ENCODE measurements at places on chromosomes 11 and 22. TPM values are rescaled to one million over a fixed set of nuclear protein-coding genes. Genes with fewer than 3 reads are reported as not detected.
A peak's percentile ranks its signal among the peaks of the same experiment; 100 is the strongest.

DNA sequence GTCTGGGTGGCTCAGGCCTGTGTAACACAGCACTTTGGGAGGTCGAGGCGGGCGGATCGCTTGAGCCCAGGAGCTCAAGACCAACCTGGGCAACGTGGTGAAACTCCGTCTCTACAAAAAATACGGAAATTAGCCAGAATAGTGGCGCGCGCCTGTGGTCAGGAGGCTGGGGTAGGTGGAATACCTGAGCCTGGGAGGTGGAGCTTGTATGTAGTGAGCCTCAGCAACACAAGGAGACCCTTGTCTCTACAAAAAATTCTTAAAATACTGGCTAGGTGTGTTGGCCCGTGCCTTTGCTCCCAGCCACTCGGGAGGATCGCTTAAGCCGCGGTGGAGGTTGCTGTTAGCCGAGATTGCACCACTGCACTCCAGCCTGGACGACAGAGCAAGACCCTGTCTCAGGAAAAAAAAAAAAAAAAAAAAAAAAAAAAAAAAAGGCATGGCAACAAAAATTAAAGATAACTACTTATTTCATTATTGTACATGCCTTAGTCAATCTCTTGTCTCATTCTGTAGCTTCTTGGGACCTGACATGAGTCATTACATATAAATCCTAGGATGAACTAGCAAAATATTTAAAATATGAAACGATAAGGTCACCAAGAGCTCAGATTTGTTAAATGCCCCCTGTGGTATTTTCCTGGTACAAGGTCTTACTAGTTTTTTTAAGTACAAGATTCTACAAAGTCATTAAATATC is 1.1 kb downstream of the TAF1D start:
- H3K27ac ChIP-seq: peak overlapping the region; percentile 99
- DNase-seq: peak; percentile 27
- peak overlapping the region; percentile 99 for H3K4me3 ChIP-seq
- peaks cover 71% of the 10 kb centered on the region for H3K36me3 ChIP-seq

The SLC25A22 gene
- 64.5 TPM for total RNA-seq

- no peak overlapping the region for H3K4me3 ChIP-seq
- peaks cover 50% of the 10 kb centered on the region for H3K36me3 ChIP-seq
- H3K27ac ChIP-seq: no peak overlapping the region
- DNase-seq: no peak
Observed at GRCh38 chr22:42808521-42808920, 48.6 kb downstream of the ARFGAP3 start.

DNA sequence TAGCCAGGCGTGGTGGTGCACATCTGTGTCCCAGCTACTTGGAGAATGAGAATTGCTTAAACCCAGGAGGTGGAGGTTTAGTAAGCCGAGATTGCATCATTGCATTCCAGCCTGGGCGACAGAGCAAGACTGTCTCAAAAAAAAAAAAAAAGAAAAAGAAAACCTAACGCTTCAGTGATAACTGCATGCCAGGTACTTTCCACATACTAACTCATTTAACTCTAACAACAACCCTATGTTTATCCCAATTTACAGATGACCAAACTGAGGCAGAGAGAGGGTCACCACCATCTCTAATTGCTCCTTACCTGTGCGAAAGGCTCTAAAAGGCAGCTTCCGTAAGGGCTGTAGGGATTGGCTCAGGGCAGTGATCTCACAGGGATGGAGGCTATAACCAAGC is 11.6 kb downstream of the PISD start:
- H3K4me3 ChIP-seq: no peak overlapping the region
- peaks cover 38% of the 10 kb centered on the region for H3K36me3 ChIP-seq
- no peak overlapping the region for H3K27ac ChIP-seq
- no peaks in the 10 kb centered on the region for H3K27me3 ChIP-seq
- no peak for DNase-seq

The SYT9 gene
- not detected for total RNA-seq

- peak overlapping the region; percentile 51 for H3K4me3 ChIP-seq
- no peaks in the 10 kb centered on the region for H3K27me3 ChIP-seq
- H3K4me1 ChIP-seq: peaks cover 85% of the 10 kb centered on the region
- peak; percentile 61 for DNase-seq
- peak overlapping the region; percentile 88 for H3K27ac ChIP-seq
Observed at GRCh38 chr11:61071208-61071681, 31.0 kb upstream of the CD5 start.

GRCh38 chr22:23176645-23177027 is 3.7 kb upstream of the BCR start:
- no peak for DNase-seq
- H3K27ac ChIP-seq: no peak overlapping the region
- H3K4me1 ChIP-seq: peaks cover 22% of the 10 kb centered on the region
- H3K27me3 ChIP-seq: no peaks in the 10 kb centered on the region

DNA sequence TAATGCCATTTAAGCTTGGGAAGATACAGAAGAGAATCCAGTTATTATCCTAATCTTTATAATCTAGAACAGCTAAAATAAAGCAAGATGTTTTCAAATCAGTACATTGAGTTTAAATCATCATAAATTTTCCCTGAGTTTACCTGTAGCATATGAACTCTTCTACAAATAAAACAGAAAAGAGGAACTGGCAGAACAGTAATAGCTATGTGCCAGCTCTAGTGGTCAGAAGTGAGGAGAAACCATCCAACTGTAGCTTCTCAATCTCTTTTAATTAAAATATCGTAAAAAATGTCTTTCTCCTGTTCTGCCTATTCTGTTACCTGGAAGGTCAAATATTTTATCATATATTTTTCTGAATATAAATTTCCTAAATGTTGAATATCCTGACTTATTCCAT is 266.9 kb downstream of the SOX6 start:
- H3K36me3 ChIP-seq: no peaks in the 10 kb centered on the region
- no peaks in the 10 kb centered on the region for H3K4me1 ChIP-seq
- H3K27ac ChIP-seq: no peak overlapping the region
- no peak overlapping the region for H3K4me3 ChIP-seq
- DNase-seq: no peak

The ABCG4 gene
- total RNA-seq: 0.11 TPM

DNA sequence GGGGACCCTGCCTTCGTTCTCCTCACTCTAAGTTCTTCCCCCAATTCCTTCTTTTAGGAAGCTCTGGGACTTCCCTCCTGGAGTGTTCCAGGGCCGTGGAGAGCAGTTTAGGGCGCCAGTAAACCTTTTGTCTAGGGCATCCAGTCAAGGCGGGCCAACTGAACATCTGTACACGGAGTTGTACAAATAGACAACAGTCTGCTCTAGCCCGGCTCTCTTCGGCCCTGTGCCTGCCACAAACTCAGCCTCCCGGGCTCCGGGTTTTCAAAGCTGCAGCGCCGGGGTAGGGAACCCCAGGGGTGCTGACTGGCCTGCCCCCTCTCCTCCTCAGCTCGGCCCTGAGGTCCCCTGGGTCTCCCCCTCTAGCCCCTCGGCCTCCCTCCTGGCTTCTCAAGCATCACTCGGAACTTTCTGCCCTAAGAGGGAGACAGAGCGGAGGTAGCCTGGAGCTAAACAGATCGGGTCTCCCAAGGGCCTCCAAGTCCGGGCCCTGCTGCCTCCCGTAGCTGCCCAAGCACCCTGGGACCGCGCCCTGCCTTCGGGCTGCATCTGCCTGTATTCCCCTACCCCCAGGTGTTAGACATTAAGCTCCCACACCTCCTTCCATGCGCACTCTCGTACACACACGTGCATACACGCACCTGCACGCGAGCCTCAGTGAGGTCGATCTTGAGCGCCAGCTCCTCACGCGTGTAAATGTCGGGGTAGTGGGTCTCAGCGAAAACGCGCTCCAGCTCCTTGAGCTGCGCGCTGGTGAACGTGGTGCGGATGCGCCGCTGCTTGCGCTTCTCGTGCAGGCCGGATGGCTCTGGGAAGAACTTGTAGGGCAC is 3.3 kb downstream of the PHOX2A start:
- H3K36me3 ChIP-seq: peaks cover 23% of the 10 kb centered on the region
- H3K27me3 ChIP-seq: peaks cover 47% of the 10 kb centered on the region
- peak overlapping the region; percentile 58 for H3K4me3 ChIP-seq

DNA sequence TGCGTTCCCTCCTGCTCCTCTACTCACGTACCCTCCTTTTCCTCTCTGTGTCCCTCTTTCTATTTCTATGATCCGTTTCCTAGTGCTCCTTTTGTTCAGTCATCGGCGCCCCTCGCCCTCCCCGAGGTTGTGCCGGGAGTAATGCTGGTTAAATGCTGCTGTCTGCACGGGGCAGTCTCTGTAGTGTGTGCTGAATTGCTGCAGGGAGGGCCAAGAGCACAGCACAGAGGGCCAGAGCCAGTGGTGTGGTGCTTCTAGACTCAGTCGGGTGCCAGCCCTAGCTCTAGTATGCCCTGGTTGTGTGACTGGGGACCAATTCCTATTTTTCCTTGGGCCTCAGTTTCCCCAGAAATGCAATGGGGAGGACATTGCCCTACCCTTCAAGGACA is 98.3 kb downstream of the PKNOX2 start:
- H3K4me1 ChIP-seq: no peaks in the 10 kb centered on the region
- no peaks in the 10 kb centered on the region for H3K36me3 ChIP-seq
- no peak overlapping the region for H3K4me3 ChIP-seq
- H3K27me3 ChIP-seq: peaks cover 24% of the 10 kb centered on the region
